Ovary (tissue), 10 donors: ENCODE measurements at places on chromosomes 3 and 15. TPM values are rescaled to one million over a fixed set of nuclear protein-coding genes. Genes with fewer than 3 reads are reported as not detected.

DNA sequence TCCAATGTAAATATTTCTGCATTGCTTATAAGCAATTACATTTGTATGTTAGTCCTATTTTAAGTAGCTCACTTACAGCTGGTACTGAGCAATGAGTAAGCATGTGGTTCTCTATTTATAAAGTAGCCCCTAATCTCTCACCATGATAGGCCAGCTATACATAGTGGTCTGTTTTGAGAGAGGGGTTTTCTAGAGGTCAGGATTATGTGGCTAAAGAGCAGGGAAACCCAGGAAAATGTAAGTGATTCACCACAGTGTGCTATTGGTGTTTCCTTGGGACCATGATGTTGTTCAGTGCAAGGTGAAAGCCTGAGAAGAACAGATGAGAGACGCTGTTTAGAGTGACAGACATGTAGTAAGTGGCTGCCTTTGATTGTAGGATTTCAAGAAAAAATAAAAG is 26.4 kb downstream of the RBMS3 start:
- no peak for DNase-seq

DNA sequence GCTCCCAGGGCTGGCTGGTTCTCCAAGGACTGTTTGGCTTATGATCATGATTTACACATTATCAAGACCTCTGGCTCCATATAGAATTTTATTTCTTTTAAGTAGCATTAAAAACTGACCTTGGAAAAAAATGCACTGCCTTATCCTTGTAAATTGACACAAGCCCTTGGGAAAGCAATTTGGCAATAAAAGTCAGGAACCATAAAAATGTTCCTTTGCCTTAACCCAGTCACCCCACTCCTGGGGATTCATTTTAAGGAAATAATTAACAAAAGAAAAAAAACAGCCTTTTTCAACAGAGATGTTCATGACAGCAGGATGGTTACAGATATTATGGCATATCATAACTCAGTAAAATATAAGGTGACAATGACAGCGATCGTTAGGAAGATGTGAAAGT is 51.6 kb upstream of the NR2E3 start:
- no peak for DNase-seq

DNA sequence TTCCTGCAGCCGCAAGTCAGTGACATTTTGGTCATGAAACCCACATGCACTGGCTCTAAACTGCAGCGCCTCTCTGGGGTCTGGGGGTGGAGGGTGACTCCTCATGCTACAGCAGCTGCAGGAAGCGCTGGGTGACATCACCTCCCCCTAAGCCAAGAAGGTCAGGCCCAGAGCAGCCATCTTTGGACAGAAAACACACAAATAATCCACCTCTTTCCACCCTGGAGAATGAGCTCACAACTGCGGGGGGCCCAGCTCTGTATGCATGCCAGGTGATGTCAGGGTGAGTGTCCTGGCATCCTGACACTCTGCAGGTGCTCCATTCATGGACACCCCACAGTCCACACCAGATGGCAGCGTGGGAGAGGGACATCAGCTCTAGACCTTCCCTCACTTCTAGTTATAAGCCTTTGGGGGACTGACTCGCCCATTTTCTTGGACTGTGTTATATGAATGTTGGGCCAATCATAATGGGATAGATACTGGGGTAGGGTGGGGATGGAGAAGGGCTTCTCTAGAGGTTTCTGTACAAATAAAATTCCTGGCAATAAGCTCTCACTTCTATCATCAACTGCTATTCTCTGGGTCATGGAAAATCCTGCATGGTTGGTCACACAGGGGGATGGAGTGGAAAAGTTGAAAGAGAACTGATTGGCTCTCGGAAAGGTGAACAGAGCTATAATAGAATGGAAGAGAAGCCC is 70.7 kb upstream of the THBS1 start:
- DNase-seq, result no peak

DNA sequence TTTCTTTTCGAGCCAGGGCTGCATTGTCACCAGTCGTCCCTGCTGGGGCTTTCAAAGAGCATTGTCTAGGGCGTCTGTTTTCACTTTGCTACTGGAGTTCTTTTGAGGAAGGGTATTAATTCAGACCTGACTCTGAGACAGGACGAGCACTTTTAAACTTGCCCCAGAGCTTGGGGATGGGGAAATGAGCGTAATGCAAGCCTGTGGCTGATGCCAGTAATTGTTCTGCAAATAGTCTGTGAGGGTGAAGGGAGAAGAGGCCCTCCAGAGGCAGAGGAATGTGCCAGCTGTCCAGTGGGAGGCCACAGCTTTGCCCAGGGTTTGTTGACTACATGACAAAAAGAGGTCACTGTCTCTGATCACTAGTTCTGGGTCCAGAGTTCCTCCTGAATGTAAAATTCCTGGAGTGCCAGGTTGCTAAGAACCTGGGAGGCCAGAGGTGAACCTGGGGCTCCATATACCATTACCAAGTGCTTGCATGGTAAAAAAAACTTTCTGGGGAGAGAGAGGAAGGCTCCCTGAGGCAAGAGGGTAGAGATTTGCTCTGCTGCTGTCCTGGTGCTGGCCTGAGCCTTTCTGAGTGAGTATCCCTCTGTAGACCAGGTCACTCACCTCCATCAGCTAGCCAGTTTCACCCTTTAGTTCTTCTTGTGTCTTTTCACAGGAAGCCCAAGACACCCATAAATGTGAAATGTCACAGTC is 14.8 kb downstream of the EEFSEC start:
- DNase-seq, result no peak

DNA sequence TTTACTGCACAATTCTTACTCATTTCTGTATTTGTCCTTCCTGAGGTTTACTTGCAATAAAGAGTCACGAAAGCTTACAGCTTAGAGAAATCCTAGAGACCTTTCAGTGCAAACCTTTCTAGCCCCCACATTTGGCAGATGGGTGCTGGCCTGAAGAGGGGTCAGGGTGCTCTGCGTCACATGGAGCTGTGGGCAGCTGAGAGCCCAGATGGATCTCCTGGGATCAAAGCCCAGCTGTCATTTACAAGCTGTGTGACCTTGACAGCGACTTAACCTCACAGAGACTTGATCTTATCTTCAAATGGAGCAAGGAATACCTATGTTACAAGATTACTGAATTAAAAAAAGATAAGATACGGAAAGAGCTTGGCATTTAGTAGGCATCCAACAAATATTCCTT is 24.0 kb upstream of the RAF1 start:
- no peak for DNase-seq

- no peak for DNase-seq
These were observed 76.8 kb downstream of the SMAD3 start for GRCh38 chr15:67142092-67142766.

DNA sequence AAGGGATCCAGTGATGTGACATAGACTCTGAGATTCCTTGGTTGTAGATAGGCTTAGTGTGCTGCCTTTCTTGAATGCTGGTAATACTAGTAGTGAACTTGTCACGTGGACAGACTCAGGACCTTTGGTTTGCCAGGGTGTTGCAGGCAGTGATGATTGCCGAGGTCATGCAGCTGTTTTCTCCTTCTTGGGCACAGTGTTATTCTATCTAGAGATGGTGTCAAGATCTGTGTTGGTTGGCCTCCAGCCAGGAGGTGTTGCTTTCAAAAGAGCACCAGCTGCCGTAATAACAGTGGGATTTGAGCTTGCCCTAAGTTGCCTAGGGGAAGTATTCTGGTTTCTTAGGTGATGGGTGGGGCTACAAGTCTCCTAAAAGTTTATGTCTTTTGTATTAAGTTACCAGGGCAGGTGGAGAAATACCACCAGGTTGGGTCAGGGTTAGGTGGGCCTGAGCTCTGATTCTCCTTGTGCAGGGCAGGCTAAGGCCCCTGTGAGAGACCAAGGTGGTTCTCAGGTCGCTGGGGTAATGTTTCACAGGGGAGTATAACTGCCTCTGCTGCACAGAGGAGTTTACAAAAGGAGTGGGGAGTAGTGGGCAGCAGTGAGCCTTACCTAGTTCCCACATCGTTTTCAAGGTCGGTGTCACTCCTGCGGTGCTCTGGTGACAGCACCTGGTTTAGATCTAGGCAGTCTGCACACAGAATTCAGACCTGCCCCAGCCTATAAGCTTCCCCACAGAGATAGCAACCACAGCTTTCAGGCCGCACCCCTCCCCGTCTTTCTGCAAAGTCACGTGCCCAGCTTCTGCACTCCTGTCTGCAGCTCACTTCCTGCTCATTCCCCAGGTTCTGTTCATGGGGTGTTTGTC is 350.3 kb downstream of the DOCK3 start:
- no peak for DNase-seq

DNA sequence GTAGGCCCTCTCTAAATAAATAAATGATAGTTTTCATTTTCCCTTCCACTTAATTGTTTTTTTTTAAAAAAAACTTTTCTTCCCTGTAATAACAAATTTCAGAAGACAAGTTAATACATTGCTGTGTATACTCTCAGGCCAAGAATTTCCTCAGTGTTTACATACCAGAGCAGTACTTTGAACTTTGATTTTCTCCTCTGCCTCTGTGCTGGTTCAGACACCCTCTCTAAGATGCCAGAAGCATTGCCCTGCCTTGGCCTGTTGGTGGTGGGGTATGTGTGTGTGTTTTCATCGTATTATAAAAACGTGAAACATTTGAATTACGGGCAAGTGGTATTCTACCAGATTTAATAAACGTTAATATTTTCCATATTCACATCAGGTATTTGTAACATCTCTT is 70.1 kb downstream of the SMAD3 start:
- DNase-seq, result no peak

GRCh38 chr3:58899159-58899952 is 150.5 kb downstream of the CFAP20DC start:
- DNase-seq, result peak; percentile 10

- no peak for DNase-seq
These were observed 536.2 kb downstream of the MAGI1 start for GRCh38 chr3:65502526-65502925.

GRCh38 chr3:151011427-151011826 is 38.9 kb upstream of the CLRN1 start:
- DNase-seq, result no peak

DNA sequence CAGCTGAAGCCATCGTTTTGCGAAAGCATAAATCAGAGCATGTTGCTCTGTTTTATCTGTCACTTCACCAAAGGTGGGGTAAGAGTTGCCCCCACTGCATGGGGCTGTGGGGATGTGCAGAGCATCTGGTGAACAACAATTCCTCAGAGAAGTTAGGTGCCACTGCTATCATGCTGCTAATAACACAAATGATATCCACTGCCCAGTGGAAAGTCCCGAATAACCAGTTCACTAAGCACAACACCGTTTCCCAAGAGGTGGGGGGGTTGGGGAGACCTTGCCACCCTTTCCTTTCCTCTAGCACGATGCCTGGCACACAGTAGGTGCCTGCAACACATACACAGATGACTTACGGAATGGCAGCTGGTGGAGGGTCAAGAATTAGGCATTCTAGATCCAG is 38.6 kb downstream of the FAM3D start:
- DNase-seq, result no peak

- DNase-seq, result no peak
These were observed 21.1 kb downstream of the ANXA2 start for GRCh38 chr15:60376677-60377095.

- DNase-seq, result no peak
These were observed 55.1 kb upstream of the UBE2E1 start for GRCh38 chr3:23750573-23751210.

GRCh38 chr3:186989429-186989828 is 59.1 kb downstream of the ST6GAL1 start:
- DNase-seq, result no peak

DNA sequence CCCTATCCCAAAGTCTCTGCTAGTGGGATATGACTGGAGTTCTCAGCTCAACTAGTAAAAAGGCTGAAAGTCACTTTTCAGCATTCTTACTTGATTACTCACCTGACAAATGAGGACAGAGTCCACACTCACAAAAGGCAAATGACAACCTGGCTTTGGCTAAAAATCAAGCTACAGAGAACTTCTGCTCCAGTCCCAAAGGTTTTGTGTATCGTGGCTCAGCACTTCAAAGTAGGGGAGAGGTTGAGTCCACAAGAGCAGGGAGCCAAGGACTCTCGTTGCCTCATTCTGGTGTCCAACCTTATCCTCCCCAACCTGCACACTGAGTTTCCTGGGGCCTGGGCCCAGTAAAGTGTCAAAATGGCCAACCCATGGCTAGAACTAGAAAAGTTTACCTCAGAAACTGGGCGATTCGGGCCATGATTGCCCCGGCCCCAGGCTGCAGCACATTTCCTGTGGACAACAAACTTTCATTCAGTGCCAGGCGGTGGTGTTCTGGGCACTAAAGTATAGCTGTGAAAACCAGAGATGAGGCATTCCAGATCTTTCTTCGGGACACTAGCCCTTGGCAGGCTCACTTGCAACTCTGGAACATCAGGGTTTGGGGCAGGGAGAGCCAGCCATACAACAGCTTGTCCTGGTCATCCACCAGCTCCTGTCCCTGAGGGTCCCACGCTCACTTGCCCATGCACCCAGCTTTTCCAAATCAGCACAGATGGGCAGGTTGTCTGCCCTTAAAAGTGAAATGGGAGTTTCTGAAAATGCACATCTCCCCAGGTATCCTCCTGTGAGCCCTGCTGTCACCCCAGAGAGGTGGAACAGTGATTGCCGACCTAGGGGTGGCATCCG is 3.1 kb downstream of the ACAA1 start:
- DNase-seq, result no peak

DNA sequence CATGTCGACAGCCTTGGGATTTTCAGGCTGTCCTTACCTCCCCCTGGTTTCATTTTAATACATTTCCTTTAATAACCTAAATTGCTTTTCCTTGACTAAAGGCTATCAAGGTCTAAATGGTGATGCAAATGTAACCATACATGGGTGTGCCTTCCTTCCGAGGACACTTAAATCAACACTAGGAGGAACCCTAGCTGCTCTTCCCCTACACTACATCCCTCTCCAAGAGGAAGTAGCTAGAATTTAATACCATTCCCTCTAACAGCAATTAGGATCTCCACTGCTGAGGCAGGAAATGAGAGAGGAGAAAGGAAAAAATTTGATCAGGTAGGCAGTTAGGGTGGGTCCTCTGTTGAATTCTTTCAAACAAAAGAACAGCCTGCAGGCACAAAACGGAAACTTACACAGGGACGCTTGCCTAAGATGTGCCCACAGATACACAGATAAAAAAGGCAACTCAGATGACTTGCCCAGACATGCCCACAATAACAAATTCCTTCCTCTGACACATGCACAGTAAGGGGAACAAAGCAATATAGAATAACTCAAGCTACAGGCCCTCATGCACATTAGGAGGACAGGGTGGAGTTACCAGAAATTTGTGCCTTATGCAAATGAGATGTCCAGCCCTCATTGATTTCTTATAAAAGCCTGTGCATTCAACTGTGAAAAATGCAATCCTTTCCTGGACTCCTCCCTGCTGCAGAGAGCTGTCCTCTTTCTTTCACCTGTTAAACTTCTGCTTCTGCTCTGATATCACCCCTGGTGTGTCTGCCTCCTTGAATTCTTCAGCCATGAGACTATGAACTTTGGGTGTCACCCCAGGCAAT is 1024.4 kb upstream of the CADM2 start:
- no peak for DNase-seq

GRCh38 chr3:116449546-116450350 is 4.5 kb upstream of the LSAMP start:
- no peak for DNase-seq

- no peak for DNase-seq
These were observed 22.4 kb downstream of the LRRC58 start for GRCh38 chr3:120326784-120327183.

The HHLA2 gene
- not detected for total RNA-seq

The MELTF gene
- 19.0 TPM for total RNA-seq

The CCDC80 gene
- 37.2 TPM for total RNA-seq

The DET1 gene
- 13.7 TPM for total RNA-seq

The FOXL2NB gene
- 100 TPM for total RNA-seq

The GP9 gene
- not detected for total RNA-seq

The MUC20 gene
- 12.8 TPM for total RNA-seq

The MYRIP gene
- 4.9 TPM for total RNA-seq

The CLDN18 gene
- total RNA-seq, result 0.31 TPM

The EXD1 gene
- not detected for total RNA-seq

The ADAMTS9 gene
- total RNA-seq, result 20.1 TPM

The PIAS1 gene
- total RNA-seq, result 55.8 TPM

The ZPLD1 gene
- 0.13 TPM for total RNA-seq

The HGD gene
- 0.40 TPM for total RNA-seq

The ACSBG1 gene
- total RNA-seq, result not detected
